Karpas-422 (cell line): ENCODE measurements at places on chromosomes 5 and 9. TPM values are rescaled to one million over a fixed set of nuclear protein-coding genes. Genes with fewer than 3 reads are reported as not detected.

DNA sequence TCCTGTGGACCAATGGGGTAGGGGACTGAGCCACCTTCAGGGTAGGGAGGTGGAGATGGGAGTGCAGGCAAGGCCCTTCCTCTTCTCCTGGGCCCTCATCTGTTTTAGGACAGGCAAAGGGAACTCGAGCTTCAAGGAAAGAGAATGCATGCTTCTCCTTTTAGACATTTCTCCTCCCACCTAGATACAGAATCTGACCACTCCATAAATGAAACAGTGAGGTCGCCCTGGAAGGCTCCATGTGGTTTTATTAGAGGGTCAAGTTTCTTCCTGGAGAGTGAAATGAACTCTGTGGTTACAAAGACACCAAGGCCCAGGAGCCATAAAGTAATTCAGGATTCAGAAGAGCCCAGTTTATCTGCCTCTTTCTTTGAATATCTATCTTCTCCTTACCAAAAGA lies 14.9 kb downstream of the LHFPL2 start:
- no peak for DNase-seq

DNA sequence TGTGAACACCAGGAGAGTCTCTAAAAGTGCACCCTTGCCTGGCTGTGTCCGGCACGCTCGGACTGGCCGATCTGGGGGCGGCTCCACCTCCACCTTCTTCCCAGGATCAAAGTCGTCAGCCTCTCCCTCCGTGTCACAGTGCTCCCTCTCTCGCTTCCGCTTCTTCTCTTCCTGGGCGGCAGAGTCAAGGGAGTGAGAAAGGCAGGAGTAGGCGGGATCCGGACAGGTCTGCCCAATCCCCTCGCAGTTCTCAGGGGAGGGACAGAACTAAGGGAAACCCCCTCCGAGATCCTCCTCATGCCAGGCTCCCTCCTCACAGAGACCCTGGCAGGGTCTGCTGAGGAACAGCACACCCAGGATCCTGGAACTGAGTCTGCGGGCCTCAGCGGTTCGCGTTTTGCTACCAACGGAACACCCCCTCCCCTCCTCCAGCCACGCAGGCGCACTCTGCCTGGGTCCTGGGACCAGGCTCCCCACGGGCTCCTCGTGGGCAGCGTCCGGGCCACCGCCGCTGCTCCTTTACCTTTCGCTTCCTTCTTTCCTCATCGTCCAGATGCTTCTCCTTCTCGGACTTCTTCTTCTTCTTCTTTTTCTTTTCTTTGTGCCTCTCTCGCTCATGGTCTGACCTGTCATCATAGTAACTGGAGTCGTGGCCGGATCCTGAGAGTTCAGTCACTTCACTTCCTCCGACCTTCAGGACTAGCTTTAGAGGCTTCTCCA lies 1.3 kb downstream of the BRD9 start:
- DNase-seq, result no peak

- DNase-seq, result no peak
Measured at GRCh38 chr5:5418764-5419163, 3.7 kb upstream of the ICE1 start.

DNA sequence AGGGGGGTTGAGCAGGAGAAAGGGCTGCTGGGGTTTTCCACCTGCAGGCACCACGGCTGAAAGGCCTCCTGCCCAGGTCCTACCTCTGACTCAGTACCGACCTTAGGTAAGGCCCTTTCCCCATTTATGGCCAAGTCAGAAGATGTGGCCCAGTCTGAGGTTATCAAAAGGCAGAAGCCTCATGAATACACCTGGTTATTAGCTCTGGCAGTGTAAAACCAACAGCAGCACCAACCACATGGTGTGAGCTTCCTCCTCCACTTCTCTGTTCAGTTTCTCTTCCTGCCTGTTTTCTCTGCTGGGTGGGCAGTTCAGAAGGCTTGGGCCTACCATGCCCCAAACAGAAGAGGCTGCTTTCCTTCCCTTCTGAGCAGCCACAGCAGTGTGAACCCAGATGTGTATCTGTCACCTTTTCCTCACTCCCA lies 86.9 kb downstream of the UGCG start:
- DNase-seq, result peak; percentile 51

DNA sequence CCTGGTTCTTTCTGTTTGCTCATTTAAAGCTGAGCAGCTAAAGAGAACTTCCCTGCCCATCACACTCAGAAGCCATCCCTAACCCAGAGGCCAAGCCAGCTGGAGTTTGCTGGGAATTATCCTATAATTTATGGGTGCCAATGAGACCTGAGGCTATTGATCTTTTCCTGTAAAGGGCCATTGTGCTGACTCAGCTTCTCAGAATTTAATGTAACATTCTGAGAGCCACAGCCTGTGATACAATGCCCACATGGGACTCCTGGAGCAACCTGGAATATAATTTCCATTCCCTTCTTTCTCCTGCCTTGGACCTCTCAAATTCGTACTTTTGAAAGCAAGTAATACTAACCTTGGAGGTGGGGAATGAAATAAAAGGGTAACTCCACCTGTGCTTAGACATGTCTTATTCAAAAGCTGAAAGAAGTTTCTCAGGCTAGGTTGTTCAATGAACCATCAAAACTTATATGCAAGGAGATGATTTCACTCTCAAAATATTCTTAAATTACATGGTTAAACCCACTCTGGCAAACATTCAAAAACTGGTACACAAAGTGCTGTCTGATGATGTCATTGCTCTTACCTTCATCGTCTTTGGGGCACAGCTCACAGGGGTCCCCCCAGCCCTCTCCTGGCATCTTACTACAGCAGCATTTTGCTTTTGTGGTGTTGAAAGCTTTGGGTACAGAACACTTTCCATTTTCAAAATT lies 206.7 kb downstream of the SLC12A2 start:
- DNase-seq, result no peak

DNA sequence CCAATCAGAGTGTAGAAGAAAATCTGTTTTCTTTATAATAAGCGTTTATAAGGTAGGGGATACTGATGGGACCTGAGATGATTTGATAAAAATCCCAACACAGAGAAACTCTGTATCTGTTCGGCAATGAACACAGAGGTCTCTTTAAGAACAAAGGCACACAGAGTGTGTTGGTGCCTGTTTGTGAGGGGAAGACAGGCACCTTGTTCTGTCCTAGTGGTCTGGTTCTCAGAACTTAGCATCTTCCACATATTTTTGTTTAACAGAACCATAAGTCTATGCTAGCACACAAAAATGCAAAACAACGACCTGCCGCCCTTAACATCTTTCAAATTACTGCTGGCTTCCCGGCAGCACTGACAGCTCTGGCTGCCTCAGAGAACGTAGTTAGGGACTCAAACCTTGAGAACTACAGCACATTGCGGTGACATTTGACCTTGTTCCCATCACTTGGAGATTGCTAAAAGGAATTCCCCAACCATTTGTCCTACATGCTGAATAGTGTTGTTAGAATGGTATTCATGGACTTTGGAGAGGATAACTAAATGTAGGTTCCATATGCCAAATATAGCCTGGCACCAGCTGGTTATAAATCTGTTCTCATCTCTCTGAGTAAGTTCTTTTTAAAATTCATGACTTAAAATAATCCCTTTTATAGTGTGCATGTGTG lies 871.7 kb upstream of the TYRP1 start:
- no peak for DNase-seq

DNA sequence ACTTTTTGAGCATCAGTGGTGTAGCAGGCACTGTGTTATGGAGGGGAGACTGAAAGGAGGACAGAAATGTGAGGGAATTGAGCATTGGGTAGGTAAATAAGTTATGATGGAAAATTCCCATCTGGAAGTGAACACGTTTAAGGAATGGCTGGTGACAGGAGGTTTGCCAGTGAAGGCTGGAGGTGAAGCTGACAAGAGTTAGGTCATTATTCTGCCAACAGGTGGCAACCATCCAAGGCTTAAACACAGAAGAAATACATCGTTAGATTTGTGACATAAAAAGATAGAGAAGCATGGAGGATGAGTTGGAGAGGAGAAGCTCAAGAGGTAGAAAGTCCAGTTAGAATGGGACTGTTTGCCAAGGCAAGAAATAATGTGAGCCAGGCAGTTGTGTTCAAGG lies 455.3 kb upstream of the SGCD start:
- DNase-seq, result no peak

GRCh38 chr5:14552017-14552416 lies 29.6 kb upstream of the OTULINL start:
- no peak for DNase-seq

GRCh38 chr5:57538341-57538955 lies 55.8 kb upstream of the ACTBL2 start:
- DNase-seq, result no peak

DNA sequence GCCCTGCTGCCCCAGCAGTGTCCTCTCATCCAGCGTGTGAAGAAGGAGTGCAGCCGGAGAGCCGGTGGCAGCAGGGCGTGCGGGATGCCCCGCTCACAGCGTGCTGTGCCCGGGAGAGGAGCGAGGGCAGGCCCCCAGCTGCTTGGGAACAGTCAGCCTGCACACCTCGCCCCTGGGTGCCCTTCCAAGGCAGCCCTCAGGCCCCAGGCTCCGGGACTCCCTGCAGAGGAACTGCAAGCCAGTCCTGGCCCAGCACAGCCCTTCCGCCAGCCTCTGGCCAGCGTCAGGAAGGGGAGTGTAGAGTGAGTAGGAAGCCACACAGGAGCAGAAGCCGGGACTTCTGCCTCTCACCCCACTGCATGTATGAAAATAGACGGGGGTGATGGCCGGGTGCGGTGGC lies 43.5 kb downstream of the ADAMTS2 start:
- no peak for DNase-seq

DNA sequence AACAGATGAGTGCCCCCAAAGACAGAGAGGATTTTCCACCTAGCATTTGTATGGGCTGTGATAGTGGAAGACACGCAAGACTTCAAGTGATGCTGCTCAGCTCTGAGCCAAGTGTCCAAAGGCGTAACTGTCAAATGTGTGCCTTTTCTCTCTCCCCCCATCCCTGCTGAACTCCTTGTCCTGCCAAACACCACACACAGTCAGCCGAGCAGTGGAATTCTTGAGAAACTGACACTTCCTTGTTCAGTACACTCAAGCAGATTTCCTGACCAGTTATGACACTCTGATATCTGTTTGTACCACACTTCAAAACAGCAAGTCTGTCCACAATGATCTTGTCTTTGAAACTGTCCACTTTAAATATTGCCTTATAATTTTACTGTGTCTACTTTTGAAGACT lies 166.4 kb downstream of the PIK3R1 start:
- no peak for DNase-seq

DNA sequence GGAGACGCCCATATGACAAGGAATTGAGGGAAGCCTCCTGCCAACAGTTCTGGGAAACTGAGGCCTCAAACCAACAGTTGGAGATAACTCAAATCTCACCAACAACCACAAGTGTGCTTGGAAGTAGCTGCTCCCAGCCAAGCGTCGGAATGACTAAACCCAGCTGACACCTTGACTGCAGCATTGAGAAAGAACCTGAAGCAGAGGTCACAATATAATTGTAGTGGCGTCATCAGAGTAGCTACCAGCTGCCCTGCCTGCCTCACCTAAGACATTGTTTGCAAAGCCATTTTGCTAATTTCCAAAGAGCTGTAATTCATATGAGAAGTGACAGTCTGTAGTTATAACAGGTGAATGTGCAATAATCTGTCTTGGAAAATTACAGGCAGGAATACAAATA lies 40.8 kb upstream of the ANKRD31 start:
- DNase-seq, result no peak

DNA sequence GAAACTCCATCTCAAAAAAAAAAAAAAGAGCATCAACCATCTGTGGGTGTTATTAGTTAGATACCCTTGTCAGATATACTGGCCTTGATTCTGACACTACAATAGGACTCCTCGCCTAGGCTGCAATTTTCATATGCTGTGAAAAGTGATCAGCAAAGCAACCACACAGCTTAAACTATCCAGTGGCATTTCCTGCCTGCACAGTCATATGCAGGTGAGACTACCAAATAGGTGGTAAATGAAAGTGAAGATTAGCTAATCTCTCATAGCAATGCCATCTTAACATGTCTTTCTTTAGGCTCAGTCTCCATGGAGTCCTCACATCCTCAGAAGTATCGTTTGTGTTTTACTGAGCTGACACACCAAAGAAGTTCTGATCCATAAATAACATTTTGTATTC lies 40.8 kb downstream of the GRAMD2B start:
- no peak for DNase-seq

- DNase-seq, result no peak
Measured at GRCh38 chr5:83126501-83126900, 49.2 kb downstream of the XRCC4 start.

- no peak for DNase-seq
Measured at GRCh38 chr9:5002811-5003210, 17.7 kb downstream of the JAK2 start.

GRCh38 chr9:121721770-121722169 lies 70.3 kb downstream of the DAB2IP start:
- DNase-seq, result no peak

GRCh38 chr9:79684711-79685575 lies 113.2 kb downstream of the TLE4 start:
- no peak for DNase-seq

- no peak for DNase-seq
Measured at GRCh38 chr5:167229751-167230150, 1061.7 kb upstream of the WWC1 start.

DNA sequence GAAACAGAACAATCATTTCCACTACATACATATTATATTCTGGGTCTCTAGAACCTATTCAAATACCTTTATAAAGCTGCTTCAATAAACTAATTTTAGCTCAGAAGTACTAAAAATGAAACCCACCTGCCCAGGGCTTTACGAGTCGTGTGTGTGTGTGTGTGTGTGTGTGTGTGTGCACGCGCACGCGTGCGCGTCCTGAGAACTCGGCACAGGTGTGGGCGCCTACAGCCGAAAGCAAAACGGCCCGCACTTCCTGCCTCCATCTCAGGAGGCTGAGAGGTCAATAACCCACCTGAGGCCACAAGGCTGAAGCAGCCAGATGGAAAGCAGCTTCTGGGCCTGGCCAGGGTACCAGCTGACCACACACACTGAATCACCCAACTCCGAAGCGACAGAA lies 3.0 kb downstream of the CLPTM1L start:
- DNase-seq, result no peak

DNA sequence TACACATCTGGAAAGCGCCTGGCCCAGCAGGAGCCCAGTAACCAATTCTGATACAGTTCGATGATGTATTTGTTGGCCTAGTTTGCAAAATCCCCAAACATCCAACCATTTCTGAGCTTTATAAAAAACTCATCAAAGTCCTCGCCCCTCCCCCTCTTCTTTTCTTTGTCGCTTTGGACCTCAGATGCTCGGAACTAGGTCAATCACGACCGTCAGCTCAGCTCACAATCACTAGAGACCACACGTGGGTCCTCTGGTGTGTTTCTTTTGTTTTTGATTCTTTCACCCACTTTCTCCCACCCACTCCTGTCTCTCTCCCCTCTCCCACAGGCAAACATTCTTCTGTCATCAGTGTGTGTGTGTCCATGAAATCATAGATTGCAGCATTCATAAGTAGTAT lies 26.7 kb upstream of the ZBTB43 start:
- no peak for DNase-seq

The ZNF483 gene
- total RNA-seq, result 0.04 and 0.19 TPM in 2 replicates

The TLX3 gene
- total RNA-seq, result not detected in 2 replicates

The DNAJC18 gene
- total RNA-seq, result 6.0 and 9.0 TPM in 2 replicates

The FIBCD1 gene
- not detected in 2 replicates for total RNA-seq

The PCDHGA4 gene
- 11.1 and 13.5 TPM in 2 replicates for total RNA-seq

The PLPPR1 gene
- not detected in 2 replicates for total RNA-seq

The RNF208 gene
- total RNA-seq, result 0.26 and 0.36 TPM in 2 replicates

The BAAT gene
- total RNA-seq, result 0.19 TPM in 1 of 2 replicates, not detected in the other

The GPR151 gene
- total RNA-seq, result not detected in 2 replicates

The FREM1 gene
- total RNA-seq, result not detected in 2 replicates

The MCTP1 gene
- 0.40 and 0.41 TPM in 2 replicates for total RNA-seq

The MAP1B gene
- not detected in 2 replicates for total RNA-seq

The ADAMTS16 gene
- not detected in 2 replicates for total RNA-seq
